ENCODE measurements at places on chromosomes 2 and 18.

DNA sequence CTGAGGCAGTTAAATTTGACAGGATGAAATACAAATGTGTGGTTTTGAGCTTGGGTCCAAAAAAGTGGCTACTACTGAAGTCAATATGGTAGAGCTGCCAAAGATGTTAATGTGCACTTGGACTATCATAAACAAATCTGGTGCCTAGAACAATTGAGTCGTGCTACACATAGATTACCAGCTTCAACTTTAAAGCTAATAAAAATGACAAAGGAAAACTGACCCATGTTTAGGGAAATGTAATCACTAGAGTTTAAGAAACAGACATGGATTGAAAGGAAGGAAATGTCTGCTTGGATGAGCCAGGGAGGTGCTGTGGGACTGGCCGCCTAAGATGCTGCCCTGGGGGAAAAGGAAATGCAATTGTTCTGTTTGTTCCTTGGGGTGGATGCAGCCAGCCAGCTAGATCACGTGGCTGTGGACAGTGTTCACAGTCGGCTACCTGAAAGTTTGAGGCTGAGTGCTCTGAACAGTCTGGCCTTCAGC is 36.6 kb downstream of the CYB5A start:
- no peak for DNase-seq
- H3K4me3 ChIP-seq = no peak overlapping the region
- peaks cover 2% of the 10 kb centered on the region for H3K4me1 ChIP-seq
- peaks cover 3% of the 10 kb centered on the region for H3K36me3 ChIP-seq

DNA sequence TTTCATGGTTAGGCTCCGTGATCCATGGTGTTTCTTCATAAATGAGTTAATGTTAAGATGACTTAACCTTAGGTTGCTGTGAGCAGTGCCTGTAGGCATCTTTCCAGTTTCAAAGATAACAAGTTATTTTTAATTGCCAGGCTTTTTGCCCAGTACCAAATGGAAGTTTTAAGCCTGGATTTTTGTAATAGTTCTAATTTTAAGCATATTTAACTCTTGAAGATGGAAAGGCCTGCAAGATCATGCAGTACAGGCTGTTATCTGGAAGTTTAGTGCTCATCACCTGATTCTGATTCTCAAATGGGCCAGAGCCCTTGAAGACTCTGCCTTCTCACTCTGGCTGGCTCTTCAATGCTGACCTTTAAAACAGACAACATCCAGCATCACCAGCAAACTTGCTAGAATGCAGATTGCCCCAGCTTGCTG is 141.3 kb downstream of the NCK2 start:
- no peak overlapping the region for H3K27ac ChIP-seq
- DNase-seq = no peak
- H3K27me3 ChIP-seq = no peaks in the 10 kb centered on the region
- H3K4me3 ChIP-seq = no peak overlapping the region
- H3K36me3 ChIP-seq = peaks cover 29% of the 10 kb centered on the region
- no peaks in the 10 kb centered on the region for H3K4me1 ChIP-seq

DNA sequence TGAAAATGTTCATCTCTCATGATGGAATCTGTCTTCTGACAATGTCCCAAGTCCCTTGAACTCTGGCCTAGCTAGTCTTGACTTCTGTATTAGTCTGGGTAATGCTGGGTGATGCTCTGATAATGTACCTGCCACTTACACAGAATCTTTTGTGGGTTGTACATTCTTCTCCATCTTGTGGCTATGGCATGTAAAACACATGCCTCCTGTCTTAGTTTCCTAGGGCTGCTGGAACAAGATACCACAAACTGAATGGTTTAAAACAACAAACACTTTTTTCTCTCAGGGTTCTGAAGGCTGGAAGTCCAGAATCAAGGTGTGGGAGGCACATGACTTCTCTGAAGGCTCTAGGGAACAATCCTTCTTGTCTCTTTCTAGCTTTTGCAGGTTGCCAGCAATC is 57.1 kb downstream of the RAPGEF4 start:
- no peaks in the 10 kb centered on the region for H3K4me1 ChIP-seq
- no peaks in the 10 kb centered on the region for H3K36me3 ChIP-seq
- no peaks in the 10 kb centered on the region for H3K27me3 ChIP-seq
- no peak overlapping the region for H3K27ac ChIP-seq
- no peak overlapping the region for H3K4me3 ChIP-seq

- DNase-seq = no peak
- no peaks in the 10 kb centered on the region for H3K36me3 ChIP-seq
- no peak overlapping the region for H3K4me3 ChIP-seq
- H3K4me1 ChIP-seq = no peaks in the 10 kb centered on the region
Measured at GRCh38 chr18:25827228-25827627, 263.2 kb downstream of the SS18 start.

GRCh38 chr18:62312851-62313250 is 12.3 kb upstream of the TNFRSF11A start:
- H3K4me3 ChIP-seq = no peak overlapping the region
- H3K36me3 ChIP-seq = peaks cover 18% of the 10 kb centered on the region
- DNase-seq = no peak
- H3K27ac ChIP-seq = no peak overlapping the region
- no peaks in the 10 kb centered on the region for H3K4me1 ChIP-seq

GRCh38 chr2:219416235-219416602 is 2.0 kb upstream of the DES start:
- peaks cover 62% of the 10 kb centered on the region for H3K27me3 ChIP-seq
- H3K27ac ChIP-seq = no peak overlapping the region
- H3K4me1 ChIP-seq = peaks cover 8% of the 10 kb centered on the region

DNA sequence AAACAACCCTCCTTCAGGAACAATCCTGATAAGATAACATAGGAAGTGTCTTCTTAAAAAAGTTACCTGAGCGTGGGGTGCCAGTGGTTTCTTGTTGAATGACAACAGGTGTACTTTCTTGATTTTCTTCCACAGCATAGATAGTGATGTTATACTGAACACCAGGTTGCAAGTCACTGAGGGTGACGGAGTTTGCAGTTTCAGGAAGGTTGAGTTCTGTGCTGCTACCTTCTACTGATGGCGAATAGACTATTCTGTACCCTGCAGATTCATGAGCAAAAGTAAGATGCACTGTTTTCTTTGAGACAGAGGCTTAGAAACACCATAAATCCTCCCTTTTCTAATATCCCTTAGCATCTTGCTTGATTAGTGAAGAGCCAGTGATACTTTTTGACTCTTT is 28.8 kb downstream of the FN1 start:
- DNase-seq = no peak
- no peaks in the 10 kb centered on the region for H3K36me3 ChIP-seq
- H3K27me3 ChIP-seq = no peaks in the 10 kb centered on the region
- H3K27ac ChIP-seq = no peak overlapping the region
- H3K4me1 ChIP-seq = no peaks in the 10 kb centered on the region

- no peak overlapping the region for H3K27ac ChIP-seq
- no peaks in the 10 kb centered on the region for H3K36me3 ChIP-seq
- H3K4me1 ChIP-seq = no peaks in the 10 kb centered on the region
- H3K27me3 ChIP-seq = no peaks in the 10 kb centered on the region
- no peak for DNase-seq
Measured at GRCh38 chr2:193824474-193824873, 1629.7 kb upstream of the TMEFF2 start.

DNA sequence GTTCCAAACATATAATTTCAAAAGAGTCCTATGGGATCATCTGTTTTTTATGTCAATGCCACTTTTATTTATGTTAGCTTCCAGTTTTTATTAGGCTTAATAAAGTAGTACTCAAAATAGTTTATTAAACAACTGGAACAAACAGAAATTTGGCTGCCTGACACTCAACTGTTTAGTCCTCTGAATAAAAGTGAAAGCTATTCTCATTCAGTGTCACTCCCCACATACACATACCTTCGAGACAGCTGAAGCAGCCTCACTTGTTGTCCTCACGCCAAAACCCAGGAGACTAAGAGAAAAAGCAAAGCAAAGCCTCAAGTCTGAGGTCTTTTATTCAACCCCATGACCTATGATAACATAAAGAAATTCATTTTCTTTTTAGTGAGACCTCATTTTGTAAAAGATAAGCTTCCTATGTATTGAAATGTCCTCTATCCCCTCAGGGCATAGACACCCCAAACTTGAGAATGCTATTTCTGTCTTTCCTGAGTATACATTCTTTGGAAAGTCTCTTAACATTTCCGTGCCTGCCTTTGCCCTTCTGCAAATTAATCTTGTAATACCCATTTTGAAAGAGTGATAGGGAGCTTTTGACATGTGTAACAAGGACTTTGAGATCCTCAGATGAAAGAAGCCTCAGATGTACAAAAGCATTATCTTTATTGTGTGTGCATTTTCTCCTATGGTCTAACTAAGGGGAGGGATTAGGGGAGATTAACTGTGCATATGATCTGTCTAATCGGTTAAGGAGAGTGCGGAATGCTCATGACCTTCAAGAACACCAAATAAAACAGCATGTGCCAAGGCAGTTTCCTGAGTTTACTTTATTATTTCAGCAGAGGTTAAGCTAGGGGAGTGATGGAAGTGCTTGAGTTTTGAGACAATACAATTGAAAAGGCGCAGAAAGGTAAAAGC is 1523.7 kb upstream of the PIK3C3 start:
- no peaks in the 10 kb centered on the region for H3K36me3 ChIP-seq
- no peak overlapping the region for H3K27ac ChIP-seq
- no peaks in the 10 kb centered on the region for H3K27me3 ChIP-seq
- no peak for DNase-seq

DNA sequence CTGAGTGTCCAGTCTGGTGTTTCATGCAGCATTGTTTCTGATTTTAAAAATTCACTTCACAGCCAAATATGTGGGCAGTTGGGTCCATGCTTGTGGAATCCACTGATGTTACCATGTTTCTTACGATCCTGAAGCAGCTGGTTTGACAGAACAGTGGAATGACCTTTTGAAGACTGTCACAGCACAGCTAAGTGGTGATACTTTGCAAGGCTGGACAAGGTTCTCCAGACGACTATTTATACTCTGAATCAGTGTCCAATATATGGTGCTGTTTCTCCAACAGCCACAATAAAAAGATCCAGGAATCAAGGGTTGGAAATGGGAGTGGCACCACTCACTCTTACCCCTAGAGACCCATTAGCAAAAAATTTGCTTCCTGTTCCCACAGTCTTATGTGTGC is 577.4 kb upstream of the RAB6C start:
- H3K27ac ChIP-seq = no peak overlapping the region
- no peak for DNase-seq
- H3K27me3 ChIP-seq = no peaks in the 10 kb centered on the region
- no peaks in the 10 kb centered on the region for H3K36me3 ChIP-seq
- H3K4me3 ChIP-seq = no peak overlapping the region
- H3K4me1 ChIP-seq = no peaks in the 10 kb centered on the region

GRCh38 chr2:204795156-204795555 is 249.9 kb downstream of the PARD3B start:
- no peaks in the 10 kb centered on the region for H3K27me3 ChIP-seq
- DNase-seq = no peak
- H3K36me3 ChIP-seq = no peaks in the 10 kb centered on the region
- H3K4me3 ChIP-seq = no peak overlapping the region
- no peak overlapping the region for H3K27ac ChIP-seq
- H3K4me1 ChIP-seq = no peaks in the 10 kb centered on the region

DNA sequence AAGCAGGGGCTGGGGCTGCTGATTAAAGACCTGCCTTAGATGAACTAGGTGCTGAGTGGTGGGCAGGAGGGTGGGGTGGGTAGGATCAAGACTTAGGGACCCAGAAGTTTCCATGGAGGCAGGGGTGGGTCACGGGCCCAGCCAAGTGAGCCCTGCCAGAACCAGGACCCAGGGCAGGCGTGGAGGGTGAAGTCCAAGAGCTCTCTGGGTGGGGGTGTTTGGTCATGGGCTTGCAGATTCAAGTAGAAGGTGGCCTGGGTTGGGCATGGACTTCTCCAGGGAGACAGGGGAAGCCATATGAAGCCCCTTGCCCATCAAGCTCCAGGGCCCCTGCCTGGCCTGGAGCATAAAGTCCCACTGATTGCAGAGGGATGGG is 168.8 kb downstream of the SMAD7 start:
- DNase-seq = no peak
- H3K27me3 ChIP-seq = no peaks in the 10 kb centered on the region
- H3K36me3 ChIP-seq = no peaks in the 10 kb centered on the region
- H3K4me3 ChIP-seq = peak overlapping the region; percentile 14
- no peak overlapping the region for H3K27ac ChIP-seq

DNA sequence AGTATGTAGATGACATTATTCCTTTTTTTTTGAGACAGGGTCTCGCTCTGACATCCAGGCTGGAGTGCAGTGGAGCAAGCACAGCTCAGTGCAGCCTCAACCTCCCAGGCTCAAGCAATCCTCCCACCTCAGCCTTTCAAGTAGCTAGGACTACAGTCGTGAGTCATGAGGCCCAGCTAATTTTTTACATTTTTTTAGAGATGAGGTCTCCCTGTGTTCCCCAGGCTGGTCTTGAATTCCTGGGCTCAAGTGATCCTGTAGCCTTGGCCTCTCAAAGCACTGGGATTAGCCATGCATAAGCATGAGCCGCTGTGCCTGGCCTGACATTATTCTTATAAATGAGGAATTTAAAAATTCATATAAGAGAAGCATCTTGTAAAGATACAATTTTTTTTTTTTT is 86.9 kb downstream of the FAM117B start:
- no peaks in the 10 kb centered on the region for H3K4me1 ChIP-seq
- H3K36me3 ChIP-seq = peaks cover 6% of the 10 kb centered on the region
- no peak overlapping the region for H3K4me3 ChIP-seq
- no peak overlapping the region for H3K27ac ChIP-seq
- no peak for DNase-seq

- peaks cover 25% of the 10 kb centered on the region for H3K36me3 ChIP-seq
- H3K27ac ChIP-seq = peak overlapping the region; percentile 66
- peak; percentile 17 for DNase-seq
- H3K27me3 ChIP-seq = no peaks in the 10 kb centered on the region
- peak overlapping the region; percentile 22 for H3K4me3 ChIP-seq
- peaks cover 28% of the 10 kb centered on the region for H3K4me1 ChIP-seq
Measured at GRCh38 chr18:3250237-3251107, 2.9 kb downstream of the MYL12A start.

DNA sequence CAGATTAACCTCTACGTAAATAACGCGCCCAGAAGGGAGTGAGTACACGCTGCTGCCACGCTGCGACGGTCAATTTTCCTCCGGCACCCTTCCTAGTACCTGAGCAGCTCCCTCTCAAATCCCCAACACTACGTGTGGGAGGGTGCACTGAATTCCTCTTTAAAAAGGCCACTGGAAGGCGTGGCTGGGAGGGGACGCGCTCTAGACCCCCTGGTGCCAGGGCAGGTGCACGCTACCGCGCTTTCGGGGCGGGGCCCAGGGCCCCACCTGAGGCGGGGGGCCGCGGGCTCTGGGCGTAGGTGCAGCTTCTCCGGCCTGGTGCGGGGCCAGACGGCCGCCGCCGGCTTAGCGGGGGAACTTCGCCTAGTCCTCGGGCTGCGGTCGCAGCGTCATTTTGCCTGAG is 668 bp upstream of the ANKRD12 start:
- H3K27me3 ChIP-seq = no peaks in the 10 kb centered on the region
- no peak for DNase-seq
- peaks cover 28% of the 10 kb centered on the region for H3K4me1 ChIP-seq
- peaks cover 20% of the 10 kb centered on the region for H3K36me3 ChIP-seq
- H3K4me3 ChIP-seq = peak overlapping the region; percentile 98

DNA sequence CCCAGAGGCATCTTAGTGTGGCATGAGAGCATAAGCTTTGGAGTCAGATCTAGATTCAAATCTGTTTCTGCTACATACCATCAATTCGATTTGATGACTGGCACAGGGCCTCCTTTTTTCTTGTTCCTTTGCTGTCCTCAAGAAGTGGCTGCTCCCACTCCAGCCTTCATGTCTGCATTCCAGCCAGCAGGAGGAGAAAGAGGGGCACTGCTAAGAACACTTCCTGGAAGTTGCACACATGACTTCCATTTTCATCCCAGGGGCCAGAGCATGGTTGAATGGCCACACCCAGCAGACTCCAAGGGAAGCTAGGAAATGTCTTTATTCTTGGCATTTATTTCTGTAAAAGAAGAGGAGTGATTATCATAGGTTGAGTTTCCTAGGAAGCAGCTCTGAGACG is 50.4 kb downstream of the EML6 start:
- H3K4me3 ChIP-seq = no peak overlapping the region
- no peak for DNase-seq
- H3K27me3 ChIP-seq = no peaks in the 10 kb centered on the region
- H3K27ac ChIP-seq = no peak overlapping the region
- no peaks in the 10 kb centered on the region for H3K36me3 ChIP-seq
